ENCODE measurements at places on chromosomes 3 and 15.
A peak's percentile ranks its signal among the peaks of the same experiment; 100 is the strongest.

- peak; percentile 48 for DNase-seq
These were observed 23.3 kb downstream of the CCDC13 start for GRCh38 chr3:42749753-42750231.

DNA sequence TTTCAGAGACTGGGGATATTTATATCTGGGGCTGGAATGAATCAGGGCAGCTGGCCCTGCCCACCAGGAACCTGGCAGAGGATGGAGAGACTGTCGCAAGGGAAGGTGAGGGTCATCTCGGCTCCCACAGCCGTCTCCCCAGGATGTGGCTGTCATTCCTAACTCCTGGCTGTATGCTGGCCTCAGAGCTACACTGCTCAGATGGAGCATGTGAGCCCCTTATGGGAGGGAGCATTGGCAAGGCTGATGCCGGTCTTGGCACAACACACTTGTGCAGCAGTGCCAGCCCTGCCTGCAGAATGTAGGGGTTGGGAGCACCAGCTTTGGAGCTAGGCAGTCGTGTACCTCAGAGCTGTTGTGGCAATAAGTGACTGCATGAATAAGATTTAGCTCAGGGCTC, 5.2 kb downstream of the RCCD1 start:
- no peak for DNase-seq

- DNase-seq, result peak; percentile 55
These were observed 33.2 kb downstream of the SLC25A26 start for GRCh38 chr3:66253790-66254620.

DNA sequence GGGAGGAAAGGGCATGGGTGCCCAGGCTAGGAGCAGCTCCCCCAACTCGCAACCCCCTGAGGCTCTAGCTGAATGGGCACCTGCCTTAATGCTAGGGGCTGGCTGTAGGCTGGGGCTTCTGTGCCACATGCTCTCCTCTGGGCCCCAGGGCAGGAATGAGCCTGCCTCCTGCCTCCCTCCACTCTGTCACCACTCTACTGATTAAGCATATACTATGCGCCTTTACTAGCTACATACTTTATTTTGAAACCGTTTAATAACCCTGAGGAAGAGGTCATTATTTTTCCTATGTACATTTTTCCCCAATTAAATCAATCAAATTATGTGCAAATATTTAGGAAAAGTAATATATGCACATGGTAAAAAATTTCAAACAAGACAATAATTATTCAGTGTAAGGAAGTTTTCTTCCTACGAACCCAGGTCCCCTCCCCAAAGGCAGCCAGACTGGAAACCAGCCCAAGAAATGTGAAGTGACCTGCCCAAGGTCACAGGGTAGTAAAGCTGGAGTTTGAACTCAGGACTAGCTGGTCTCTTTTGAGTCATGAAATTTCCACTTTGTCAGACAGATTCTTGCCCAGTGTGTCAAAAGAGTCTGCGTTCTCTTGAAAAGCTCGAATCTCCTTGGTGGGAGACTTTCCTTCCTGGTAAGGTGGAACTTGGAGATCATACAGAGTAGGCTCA, 122.5 kb downstream of the DNAJB8 start:
- no peak for DNase-seq

GRCh38 chr3:134393074-134393473, 18.8 kb upstream of the AMOTL2 start:
- peak; percentile 56 for DNase-seq

DNA sequence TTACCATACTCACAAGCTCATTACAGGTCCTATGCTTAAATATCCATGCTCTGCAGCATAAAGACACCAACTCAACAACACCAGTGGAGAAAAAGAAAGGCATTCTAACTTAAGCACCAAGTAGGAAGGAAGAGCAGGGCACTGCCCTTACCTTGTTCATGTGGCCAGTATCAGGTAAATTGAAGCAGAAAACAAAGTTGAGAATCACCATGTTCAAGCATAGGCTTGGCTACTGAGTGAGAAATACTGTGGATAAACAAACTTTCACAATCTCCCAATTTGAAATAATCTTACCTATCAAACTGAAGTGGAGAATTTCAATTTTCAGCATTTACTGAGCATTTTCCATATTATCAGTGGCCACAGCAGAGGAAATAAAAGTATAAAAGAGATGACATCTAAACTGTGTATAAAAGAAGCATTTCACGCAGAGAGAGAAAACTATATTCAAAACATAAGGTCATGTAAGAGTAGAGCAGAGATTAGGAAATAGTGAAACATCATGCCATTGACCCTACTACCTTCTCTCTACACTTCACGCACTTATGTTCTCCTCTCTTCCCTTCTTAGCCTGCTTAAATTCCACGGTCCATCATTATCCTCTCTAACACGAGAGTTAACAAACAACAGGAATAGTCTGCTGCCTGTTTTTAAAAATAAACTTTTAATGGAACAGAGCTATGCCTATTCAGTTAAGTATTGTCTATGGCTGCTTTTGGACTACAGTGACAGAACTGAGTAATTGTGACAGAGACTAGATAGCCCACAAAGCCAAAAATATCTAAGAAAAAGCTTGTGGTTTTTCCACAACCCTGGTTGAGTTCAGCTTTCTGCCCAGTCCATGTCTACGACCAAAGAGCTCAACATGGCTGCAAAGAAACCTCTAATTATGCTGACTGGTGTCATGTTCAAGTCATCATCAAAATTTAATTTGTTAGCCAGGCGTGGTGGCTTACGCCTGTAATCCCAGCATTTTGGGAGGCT, 142.5 kb downstream of the NR1I2 start:
- DNase-seq, result no peak

GRCh38 chr15:28984421-28985315, 98.9 kb downstream of the APBA2 start:
- DNase-seq, result no peak

GRCh38 chr15:50024281-50024680, 94.8 kb downstream of the ATP8B4 start:
- DNase-seq, result no peak

- DNase-seq, result no peak
These were observed 95.7 kb upstream of the IGSF10 start for GRCh38 chr3:151556596-151556995.

DNA sequence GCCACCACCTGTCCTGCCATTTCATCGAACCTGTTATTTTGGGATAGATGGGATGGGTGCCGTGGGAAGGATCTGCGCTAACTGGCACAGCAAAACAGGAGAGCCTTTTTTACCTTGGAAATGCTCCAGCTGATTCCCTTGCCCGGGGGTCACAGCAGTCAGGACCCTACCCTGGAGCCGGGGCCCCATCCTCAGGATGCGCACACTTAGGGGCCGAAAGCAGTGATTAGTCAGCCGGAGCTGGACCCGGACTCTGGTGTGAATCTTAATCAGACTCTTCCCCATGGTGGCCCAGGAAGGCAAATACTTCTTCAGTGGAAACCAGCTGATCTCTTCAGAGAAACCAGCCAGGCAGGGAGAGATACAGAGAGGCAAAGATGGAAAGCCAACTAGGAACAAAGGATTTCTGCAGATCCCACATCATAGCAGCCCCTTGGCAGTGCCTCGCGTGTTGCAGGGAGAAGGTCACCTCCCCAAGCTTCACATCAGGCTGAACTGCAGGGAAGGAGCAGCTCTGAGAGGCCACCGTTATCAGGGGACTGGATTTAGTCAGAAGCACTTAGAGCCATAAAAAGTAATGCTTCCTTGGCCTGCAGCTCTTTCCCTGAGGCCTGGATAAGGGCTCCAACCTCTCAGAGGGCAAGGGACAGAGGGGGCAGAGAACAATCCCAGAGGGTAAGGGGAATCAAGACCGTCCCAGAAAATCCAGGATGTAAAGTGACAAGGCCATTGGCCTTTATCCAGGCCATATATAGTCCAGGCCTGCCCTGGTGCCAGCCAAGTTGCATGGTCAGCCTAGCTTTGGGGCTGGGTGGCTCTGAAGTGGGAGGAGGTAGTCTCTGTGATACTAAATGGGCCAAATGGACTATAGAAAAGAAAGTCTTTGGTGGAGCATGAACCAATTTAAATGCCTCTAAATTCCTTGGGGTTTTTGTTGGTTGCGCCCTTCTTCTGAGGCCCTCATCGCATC, 52.9 kb downstream of the WDR76 start:
- no peak for DNase-seq

GRCh38 chr3:29189328-29189727, 91.5 kb upstream of the RBMS3 start:
- DNase-seq, result no peak

DNA sequence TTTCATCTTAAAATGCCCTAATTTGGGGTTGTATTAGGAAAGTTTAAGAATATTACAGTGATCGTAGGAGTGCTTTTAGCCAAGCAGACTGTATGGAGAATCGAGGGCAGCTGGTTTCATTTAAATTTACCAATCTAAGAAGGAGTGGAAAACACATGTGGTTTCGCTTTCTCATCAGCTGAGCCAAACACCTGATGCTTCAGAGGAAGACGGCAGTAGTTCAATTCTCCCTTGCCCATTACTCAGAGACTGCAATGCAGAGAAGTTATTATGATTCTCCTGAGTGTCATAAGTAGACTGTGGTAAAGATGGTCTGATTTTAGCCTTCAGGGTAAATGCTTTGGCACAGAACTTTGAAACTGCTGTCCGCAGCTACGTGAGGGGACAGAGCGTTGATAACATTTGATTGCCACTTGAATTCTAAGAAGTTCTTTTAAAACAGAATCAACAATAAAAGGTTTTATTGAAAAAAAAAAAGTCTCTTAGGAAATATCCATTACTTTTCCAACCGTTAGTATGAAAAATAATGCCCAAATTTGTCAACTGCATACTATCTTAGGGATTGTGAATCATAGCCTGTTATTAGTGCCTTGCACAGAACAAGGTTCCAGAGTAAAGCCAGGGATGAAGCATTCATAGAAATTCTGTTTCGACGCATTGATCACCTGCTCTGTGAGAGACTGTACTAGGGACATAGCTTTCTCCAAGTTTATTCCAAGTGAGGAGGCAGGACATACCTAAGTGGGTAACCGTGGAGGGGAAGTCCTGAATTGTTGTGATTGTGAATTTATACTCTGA, 25.6 kb downstream of the LYSMD4 start:
- no peak for DNase-seq

DNA sequence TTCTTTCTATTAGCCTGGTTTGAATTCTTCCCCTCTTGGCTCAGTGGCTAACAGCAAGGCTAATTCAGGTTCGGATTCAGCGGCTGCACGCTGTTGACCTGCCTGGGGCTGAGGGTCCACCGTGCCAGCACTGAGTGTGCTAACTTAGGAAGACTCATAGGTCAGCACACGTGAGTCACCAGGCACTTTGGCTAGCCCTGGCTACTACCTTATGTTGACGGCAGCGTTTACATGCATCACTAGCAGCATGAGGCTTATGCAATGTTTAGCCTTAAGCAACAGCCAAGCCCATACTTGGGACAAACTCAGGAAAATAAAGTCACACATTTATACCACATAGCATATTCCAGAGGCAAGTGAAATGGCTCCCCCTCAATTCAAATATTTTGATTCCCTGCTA, 137.7 kb downstream of the RAB11A start:
- no peak for DNase-seq

- no peak for DNase-seq
These were observed 4.5 kb downstream of the CILP start for GRCh38 chr15:65206750-65207149.

- DNase-seq, result no peak
These were observed 3.4 kb upstream of the CCNL1 start for GRCh38 chr3:157163217-157163953.

DNA sequence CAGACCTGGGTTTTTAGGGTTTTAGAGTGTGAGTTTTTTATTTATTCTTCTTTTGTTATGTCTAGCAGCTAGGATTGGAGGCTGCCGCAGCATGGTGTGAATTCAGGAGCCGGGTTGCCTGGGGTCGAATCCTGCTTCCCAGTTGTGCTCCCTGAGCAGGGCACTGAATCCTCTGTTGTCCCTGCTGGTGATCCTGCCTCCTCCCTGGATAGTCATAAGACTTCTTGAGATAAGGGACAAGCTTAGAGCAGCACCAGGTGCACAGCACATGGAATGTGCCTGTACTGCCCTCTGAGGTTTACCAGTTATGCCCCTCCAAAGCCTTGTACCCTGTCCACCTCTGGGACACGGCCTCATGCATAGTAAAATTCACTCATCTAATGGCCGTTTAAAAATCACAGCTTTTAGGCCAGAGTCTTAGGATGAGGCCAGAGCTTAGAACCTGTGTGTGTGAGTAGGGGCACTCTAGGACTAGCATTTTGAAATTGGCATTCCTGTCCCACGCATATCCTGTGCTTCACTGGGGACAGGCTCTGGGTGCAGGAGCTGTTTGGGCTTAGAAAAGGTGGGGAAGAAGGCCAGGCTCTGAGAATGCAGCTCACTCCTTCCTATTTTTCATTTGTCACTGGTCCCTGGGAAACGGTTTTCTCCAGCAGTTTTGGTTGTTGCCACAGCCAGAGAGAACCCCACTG, 47.7 kb downstream of the CHCHD6 start:
- DNase-seq, result no peak

DNA sequence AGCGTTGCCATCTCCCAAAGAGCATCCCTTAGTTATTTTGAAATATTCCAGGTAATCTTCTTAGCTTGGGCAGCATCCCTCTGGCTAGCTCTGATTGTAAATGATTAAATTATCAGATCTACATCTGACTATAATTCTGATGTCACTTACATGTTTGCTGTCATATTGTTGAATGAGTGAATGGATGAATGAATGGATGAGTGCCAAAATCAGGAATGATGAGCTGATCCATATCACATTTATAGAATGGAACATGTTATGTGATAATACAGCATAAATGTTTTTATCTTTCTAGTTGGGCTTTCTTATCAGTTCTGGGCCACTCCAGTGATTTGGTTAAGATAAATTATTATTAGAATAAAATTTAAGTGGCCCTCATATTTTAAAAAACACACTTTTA, 14.0 kb downstream of the FAN1 start:
- DNase-seq, result no peak

- DNase-seq, result no peak
These were observed 41.3 kb downstream of the MEIS2 start for GRCh38 chr15:37059086-37059485.

DNA sequence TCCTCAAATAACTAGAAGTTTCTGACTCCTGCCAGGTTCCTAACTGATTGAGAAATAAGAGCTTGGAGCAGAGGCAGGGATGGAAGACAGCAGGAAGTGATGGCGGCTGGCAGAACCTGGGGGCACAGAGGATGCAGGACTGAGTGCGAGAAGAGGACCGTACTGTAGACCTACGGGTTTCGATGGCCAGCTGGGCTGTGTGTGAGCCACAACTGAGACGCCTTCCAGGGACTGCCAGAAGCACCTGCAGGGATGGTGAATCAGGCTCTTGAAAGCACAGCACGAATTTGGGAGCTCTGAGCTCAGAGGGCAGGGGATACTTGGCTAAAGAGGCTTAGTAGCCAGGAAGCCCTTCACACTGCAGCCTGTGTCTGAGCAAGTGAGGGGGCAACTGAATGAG, 165.6 kb downstream of the ABHD5 start:
- DNase-seq, result no peak

GRCh38 chr3:157089455-157090221, 70.3 kb downstream of the CCNL1 start:
- DNase-seq, result peak; percentile 78

GRCh38 chr15:76006136-76006778, 6.0 kb downstream of the NRG4 start:
- peak; percentile 65 for DNase-seq

GRCh38 chr15:77580996-77581682, 51.6 kb downstream of the LINGO1 start:
- no peak for DNase-seq

- DNase-seq, result no peak
These were observed 98.5 kb upstream of the OSTN start for GRCh38 chr3:191100516-191100915.
